NCI-H446 (cell line): ENCODE measurements at places on chromosomes 5 and 9.

- DNase-seq = no peak
Measured at GRCh38 chr9:112744177-112744576, 6.4 kb upstream of the SNX30 start.

DNA sequence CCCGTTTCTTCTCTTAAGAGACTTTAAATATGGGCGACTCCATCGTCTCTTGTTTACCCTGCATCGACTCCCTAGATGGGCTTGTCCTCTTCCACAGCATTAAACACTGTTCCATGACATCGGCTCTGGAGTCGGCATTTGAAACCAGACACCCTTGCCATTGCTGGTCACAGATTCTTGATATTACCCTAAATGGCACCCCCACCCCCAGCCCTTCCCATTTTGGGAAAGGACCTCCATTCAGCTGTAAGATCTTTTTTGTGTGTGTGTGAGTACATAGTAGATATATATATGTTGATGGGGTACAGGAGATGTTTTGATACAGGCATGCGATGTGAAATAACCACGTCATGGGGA lies 51.1 kb upstream of the SH3PXD2B start:
- no peak for DNase-seq

DNA sequence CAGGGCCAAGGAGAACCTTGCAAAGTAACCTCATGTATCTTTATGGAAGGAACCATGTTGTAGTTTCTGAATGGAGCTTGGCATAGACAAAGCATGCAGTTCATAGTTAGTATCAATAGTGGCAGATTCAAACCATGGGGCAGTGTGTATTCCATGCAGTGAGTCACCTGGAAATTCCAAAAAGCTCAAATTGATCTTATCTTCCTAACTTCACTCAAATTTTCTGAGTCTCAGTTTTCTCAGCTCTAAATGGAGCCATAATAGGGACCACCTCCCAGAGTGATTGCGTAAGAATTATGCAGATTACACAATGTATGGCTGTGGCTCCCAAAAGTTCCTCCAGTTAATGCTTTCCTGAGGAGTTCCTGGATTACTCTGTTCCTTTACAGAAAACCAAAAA lies 549.9 kb upstream of the KLF4 start:
- DNase-seq = no peak

- no peak for DNase-seq
Measured at GRCh38 chr5:81408496-81408895, 14.6 kb upstream of the ACOT12 start.

DNA sequence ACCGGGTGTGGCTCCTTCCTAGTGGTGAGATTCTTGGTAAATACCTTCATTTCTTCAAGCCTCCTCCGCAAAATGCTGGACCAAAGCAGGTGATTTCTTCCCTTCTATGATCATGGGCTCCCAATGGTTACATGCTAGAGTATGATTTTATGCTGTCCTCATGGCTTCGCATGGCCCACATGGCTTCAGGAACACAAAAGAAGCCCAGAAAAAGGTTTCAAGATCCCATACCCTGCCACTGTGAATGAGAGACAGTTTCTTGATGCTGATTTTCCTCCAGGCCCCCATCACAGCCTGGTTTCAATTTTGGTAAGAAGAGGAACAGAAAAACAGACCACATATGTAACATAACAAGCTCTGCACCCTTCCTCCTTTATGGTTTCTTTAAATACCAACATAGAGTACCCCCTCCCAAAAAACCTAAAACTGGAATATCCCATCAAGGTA lies 2.4 kb upstream of the RXFP3 start:
- no peak for DNase-seq

- no peak for DNase-seq
Measured at GRCh38 chr5:115295777-115296123, 704 bp downstream of the CCDC112 start.
